AG09319 (cell line): ENCODE measurements at places on chromosomes 1 and 21.

GRCh38 chr1:201026234-201026633 is 2.7 kb upstream of the KIF21B start:
- no peak for DNase-seq

GRCh38 chr1:2595261-2595811 is 8.8 kb downstream of the PRXL2B start:
- no peak for DNase-seq

DNA sequence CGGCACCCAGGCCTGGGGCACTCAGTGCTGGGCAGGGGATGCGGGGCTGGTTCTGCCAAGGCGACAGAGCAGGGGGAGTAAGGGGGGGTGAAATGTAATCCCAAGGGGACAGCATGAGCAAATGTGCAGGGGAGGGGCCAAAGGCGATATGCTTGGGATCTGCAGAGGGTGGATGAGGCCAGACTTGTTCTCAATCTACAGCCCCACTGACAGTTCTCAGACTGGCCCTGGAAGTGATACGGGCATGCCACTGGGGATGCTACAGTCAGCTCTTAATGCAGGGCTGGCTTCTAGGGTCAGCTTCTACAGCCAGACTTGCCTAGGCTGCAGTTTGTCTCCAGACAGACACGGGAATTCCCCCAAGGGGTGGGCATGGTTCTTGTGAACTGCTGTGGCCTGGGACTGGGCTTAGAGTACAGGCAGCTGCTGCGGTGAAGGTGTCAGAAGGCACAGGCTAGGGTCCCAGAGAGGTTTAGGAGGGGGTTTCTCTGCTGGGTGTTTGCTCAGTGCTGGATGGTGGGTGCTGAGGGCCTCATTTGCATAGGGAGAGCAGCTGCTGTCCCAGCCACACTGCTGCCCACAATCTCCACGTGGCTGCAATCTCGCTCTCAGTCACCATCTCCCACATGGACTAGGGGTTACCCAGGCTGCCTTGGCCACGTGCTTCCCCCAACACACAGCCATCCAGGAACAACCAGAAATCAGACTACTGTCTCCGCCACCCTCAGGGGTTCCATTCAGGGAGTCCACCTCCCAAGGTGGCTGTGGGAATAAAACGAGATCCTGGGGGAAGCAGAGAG is 190.1 kb downstream of the HIVEP3 start:
- DNase-seq: no peak

GRCh38 chr1:1563688-1564087 is 11.0 kb downstream of the SSU72 start:
- DNase-seq: no peak

- no peak for DNase-seq
Measured at GRCh38 chr1:173064011-173064410, 13.3 kb upstream of the TNFSF18 start.

DNA sequence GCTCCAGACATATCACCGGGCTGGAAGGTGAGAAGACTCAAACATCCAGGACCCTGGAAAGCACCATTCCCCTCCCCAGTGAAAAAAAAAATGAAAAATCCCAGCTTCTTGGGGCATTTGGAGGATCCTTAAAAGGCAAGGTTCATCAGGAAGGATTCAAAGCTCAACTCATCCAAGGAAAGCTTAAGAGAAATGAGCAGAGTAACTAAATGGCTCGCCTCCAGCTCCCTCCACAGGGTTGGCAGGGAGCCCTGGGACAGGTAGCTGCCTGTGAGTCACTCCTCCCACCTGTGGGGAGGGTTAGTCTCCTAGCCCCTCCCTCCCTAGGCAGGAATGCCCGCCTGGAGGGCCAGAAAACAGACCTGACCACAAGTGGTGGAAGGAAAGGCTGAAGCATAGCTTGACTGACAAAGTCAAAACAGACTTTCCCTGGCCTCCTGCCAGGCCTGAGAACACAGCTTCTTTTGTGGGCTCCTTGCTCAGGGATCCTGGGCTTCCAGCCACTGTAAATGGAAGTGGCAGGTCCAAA is 712 bp upstream of the LAMB3 start:
- no peak for DNase-seq
